HT1080 (cell line): ENCODE measurements at places on chromosomes 5 and 9. TPM values are rescaled to one million over a fixed set of nuclear protein-coding genes. Genes with fewer than 3 reads are reported as not detected.

Gene CER1
- not detected in 2 replicates for total RNA-seq

Gene SPAAR
- total RNA-seq, result 0.05 and 0.23 TPM in 2 replicates

DNA sequence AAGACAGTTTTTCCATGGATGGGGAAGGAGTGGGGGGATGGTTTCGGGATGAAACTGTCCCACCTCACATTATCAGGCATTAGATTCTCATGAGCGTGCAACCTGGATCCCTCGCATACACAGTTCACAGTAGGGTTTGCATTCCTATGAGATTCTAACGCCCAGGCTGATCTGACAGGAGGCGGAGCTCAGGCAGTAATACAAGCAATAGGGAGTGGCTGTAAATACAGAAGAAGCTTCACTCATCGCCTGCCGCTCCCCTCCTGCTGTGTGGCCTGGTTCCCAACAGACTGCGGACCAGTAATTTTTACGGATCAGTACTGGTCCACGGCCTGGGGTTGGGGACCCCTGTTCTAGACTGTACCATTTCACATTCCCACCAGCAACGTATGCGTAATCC, 68.3 kb upstream of the OTULINL start:
- DNase-seq, result no peak

Gene LCP2
- total RNA-seq, result 0.50 TPM in 1 of 2 replicates, not detected in the other

GRCh38 chr9:123465304-123465703, 109.3 kb downstream of the CRB2 start:
- no peak for DNase-seq

Gene SELENOP
- not detected in 2 replicates for total RNA-seq

Gene TTLL11
- 7.1 and 9.1 TPM in 2 replicates for total RNA-seq

DNA sequence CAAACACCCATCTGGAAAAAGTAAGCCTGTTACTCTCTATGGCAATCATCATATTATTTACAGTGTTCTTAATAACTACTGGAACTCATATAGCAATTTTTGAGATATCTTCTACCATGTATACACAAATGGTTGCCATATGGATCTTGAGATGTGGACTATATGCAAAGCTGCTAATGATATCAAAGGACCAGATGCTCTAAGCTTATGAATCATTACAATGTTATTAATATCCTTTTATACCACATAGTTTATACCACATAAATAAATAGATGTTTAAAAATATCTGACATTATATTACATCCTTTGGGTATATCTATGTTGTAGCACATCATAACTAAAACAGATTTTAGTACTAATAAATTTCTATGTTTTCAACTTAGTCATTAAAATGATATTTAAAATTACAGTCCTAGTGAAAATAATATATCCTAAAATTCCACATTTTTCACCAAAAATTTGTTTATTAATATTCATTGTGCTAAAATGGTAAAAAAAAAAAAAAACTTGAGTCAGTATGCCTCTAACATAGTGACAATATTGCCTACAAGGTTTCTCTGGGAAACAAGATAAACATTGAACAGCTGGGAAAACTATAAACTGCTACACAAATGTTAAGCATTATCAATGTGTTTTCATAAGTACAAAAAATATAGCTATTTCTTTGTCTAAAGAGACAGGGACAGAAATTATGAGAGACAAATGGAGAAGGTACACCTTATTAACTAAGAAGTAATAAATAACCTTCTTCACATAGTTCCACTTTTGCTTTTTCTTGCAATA, 85.5 kb downstream of the DTWD2 start:
- no peak for DNase-seq

GRCh38 chr9:135908093-135908753, 877 bp upstream of the CAMSAP1 start:
- DNase-seq, result no peak
